ENCODE measurements at places on chromosomes 5 and 9. TPM values are rescaled to one million over a fixed set of nuclear protein-coding genes. Genes with fewer than 3 reads are reported as not detected.

GRCh38 chr5:176548967-176549444 is at the start of gene CDHR2:
Gene CDHR2 (plus strand): TSS chr5:176549342. CDS start chr5:176565353, 16,011 bp downstream.
- no peaks in the 10 kb centered on the region for H3K36me3 ChIP-seq
- peak; percentile 32 for DNase-seq

DNA sequence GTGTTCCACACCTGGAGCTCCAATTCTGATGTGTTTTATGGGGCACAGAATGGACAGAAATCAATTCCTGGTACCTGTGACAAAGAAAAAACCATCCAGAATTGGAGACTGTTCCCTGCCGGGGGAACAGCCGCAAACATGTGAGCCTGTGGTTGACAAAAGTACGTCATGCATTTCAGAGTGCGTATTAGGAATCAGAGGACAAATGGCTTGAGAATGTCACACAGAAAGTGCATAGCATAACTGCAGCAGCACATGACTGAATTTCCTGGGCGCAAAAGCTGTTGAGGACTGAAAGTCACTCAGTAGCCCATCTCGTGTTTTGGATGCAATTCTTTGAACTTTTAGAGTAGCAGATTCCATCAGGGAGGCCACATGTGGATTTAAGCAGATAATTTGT is 85.1 kb downstream of the TRIO start:
- H3K27ac ChIP-seq, result no peak overlapping the region
- no peaks in the 10 kb centered on the region for H3K36me3 ChIP-seq
- H3K4me3 ChIP-seq, result no peak overlapping the region
- no peak for DNase-seq
- H3K27me3 ChIP-seq, result peaks cover 4% of the 10 kb centered on the region

DNA sequence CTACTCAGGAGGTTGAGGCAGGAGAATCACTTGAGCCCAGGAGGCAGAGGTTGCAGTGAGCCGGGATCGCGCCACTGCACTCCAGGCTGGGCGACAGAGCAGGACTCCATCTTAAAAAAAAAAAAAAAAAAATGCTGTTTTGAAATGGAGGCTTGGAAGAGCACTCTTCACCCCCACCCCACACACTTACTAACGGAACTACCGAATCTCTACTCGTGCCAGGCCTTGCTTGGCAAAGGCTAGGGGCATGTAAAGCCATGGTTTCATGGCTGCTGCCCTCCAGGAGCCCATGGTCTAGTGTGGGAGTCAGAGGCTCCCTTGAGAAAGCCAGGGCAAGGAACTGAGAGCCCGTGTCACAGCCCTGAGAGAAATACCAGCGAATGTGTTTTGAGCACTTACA is 21.3 kb downstream of the PCDHGC5 start:
- peaks cover 26% of the 10 kb centered on the region for H3K4me1 ChIP-seq
- H3K27me3 ChIP-seq, result peaks cover 2% of the 10 kb centered on the region
- H3K27ac ChIP-seq, result no peak overlapping the region
- DNase-seq, result no peak
- no peak overlapping the region for H3K4me3 ChIP-seq

- H3K36me3 ChIP-seq, result no peaks in the 10 kb centered on the region
- DNase-seq, result no peak
- H3K27me3 ChIP-seq, result no peaks in the 10 kb centered on the region
- H3K4me1 ChIP-seq, result no peaks in the 10 kb centered on the region
- no peak overlapping the region for H3K27ac ChIP-seq
- no peak overlapping the region for H3K4me3 ChIP-seq
Observed at GRCh38 chr9:72312386-72312987, 52.5 kb downstream of the ZFAND5 start.

DNA sequence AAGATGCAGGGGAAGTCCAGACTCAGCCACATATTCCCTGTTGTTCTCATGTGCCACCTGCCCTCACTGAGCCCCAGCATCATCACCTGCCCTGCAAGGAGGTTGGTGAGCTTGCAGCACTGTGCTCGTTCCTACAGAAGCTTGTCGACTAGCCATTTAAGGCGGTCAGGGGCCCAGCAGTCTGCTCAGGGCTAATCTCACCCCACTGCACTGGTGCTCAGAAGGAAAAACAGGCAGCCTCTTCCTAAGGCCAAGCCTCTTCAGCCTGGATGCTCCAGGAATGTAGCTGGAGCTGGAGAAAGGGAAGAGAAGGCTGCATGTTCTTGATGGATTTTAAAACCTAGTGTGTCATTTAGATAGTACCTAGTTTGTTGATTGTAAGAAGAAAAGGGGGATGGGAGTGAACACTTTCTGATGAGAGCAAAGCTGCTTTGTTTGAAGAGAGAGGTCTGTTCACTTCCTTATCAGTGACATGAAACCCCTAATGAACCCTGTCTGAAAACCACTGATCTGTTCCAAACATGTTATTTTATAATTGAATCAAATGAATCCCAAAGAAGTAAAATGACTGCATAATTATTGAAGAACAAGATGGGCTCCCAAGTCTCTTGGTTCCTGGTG is 10.6 kb upstream of the ASPN start:
- H3K36me3 ChIP-seq, result no peaks in the 10 kb centered on the region
- H3K27ac ChIP-seq, result no peak overlapping the region
- no peaks in the 10 kb centered on the region for H3K4me1 ChIP-seq

DNA sequence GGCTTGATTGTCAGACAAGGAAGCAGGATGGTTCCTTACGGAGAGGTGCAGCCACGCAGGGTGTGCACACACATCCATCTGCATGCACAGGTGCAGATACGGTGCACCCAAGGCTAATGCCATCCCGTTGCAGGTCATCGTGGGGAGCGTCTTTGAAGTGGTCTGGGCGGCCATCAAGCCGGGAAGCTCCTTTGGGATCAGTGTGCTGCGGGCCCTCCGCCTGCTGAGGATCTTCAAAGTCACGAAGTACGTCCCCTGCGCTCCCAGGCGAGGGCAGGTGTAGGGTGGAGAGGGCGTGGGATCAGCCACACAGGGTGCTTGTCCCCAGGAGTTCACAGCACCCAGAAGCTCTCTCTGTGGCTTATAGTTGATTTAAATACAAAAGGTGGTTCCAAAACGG is 106.4 kb downstream of the CACNA1B start:
- no peaks in the 10 kb centered on the region for H3K36me3 ChIP-seq
- peaks cover 4% of the 10 kb centered on the region for H3K27me3 ChIP-seq
- no peak for DNase-seq
- no peaks in the 10 kb centered on the region for H3K4me1 ChIP-seq
- H3K27ac ChIP-seq, result no peak overlapping the region
- H3K4me3 ChIP-seq, result no peak overlapping the region

- H3K36me3 ChIP-seq, result peaks cover 15% of the 10 kb centered on the region
- H3K4me3 ChIP-seq, result no peak overlapping the region
- no peaks in the 10 kb centered on the region for H3K4me1 ChIP-seq
- H3K27me3 ChIP-seq, result peaks cover 6% of the 10 kb centered on the region
- H3K27ac ChIP-seq, result no peak overlapping the region
Observed at GRCh38 chr5:79973511-79973910, 17.6 kb downstream of the MTX3 start.

GRCh38 chr5:116084287-116084691 is 536 bp upstream of the COMMD10 start:
- H3K36me3 ChIP-seq, result peaks cover 10% of the 10 kb centered on the region
- DNase-seq, result peak; percentile 7
- H3K27ac ChIP-seq, result peak overlapping the region; percentile 82
- H3K27me3 ChIP-seq, result no peaks in the 10 kb centered on the region
- peaks cover 16% of the 10 kb centered on the region for H3K4me1 ChIP-seq
- H3K4me3 ChIP-seq, result peak overlapping the region; percentile 86

DNA sequence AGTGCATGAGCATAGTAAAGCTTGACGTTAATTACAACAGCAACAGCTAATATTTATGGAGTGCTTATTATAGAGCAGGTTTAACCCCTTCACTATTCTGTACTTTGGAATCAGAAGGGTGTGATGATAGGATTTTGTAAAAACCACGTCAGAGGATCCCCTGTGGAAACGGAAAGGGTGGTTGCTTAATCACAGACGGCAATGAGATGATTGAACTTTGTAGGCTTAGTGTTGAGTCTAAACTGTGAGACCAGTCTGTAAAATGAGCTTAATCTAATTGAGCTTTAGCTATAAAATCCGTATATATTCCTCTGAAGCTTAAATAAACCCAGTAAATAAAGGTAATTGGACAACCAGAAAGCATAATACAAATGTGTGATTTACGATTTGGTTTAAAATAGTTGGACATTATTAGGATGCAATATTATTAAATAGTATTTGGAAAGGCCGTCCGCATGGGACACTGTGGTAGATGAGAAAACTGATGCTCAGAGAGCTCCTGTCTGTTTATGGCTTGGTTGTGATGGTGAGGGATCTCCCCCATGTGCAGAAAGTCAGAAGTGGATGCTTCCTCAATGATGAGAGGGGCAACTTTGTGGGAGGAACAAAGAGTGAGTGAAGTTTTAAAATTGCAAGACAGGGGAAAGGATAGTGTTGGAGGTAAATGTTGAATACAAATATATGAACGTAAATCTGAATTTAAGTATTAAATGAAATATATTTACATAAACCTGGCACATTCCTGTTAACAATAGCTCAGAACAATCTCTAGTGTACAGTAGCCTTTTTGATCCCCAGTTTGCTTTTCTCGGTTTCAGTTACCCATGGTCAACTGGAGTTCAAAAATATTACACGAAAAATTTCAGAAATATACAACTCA is 23.4 kb upstream of the SCGB3A2 start:
- H3K4me3 ChIP-seq, result no peak overlapping the region
- H3K27ac ChIP-seq, result no peak overlapping the region
- H3K36me3 ChIP-seq, result no peaks in the 10 kb centered on the region
- H3K4me1 ChIP-seq, result no peaks in the 10 kb centered on the region
- H3K27me3 ChIP-seq, result peaks cover 4% of the 10 kb centered on the region

- peaks cover 11% of the 10 kb centered on the region for H3K27me3 ChIP-seq
- no peak overlapping the region for H3K27ac ChIP-seq
- no peak for DNase-seq
- no peaks in the 10 kb centered on the region for H3K36me3 ChIP-seq
Observed at GRCh38 chr9:89038382-89039103, 47.3 kb downstream of the S1PR3 start.

The TRPM6 gene
- not detected for total RNA-seq

The LMBRD2 gene
- 4.2 TPM for total RNA-seq

The ANKH gene
- 69.5 TPM for total RNA-seq
